ENCODE measurements at places on chromosomes 7 and 10.

DNA sequence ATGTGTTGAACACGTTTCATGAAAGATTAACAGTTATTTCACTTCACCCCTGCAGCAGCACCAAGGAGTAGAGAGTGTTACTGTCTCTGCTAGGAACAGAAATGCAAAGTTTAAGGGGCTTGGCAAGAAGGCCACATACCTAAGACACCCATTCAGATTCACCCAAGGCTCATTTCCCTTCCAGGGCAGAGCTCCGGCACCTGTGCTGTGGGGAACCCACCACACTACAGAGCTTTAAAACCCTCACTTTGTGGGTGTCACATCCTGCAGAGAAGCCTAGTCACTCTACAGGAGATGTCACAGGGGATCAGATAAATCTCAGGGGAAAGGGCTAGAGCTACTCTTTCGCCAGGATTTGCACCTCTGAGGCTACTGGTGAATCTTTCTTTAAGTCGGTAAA lies 176.1 kb upstream of the KLF6 start:
- no peak for DNase-seq

- DNase-seq = no peak
These were observed 115.8 kb upstream of the WDR11 start for GRCh38 chr10:120735315-120735714.

GRCh38 chr7:49797987-49798660 lies 24.7 kb downstream of the VWC2 start:
- no peak for DNase-seq

DNA sequence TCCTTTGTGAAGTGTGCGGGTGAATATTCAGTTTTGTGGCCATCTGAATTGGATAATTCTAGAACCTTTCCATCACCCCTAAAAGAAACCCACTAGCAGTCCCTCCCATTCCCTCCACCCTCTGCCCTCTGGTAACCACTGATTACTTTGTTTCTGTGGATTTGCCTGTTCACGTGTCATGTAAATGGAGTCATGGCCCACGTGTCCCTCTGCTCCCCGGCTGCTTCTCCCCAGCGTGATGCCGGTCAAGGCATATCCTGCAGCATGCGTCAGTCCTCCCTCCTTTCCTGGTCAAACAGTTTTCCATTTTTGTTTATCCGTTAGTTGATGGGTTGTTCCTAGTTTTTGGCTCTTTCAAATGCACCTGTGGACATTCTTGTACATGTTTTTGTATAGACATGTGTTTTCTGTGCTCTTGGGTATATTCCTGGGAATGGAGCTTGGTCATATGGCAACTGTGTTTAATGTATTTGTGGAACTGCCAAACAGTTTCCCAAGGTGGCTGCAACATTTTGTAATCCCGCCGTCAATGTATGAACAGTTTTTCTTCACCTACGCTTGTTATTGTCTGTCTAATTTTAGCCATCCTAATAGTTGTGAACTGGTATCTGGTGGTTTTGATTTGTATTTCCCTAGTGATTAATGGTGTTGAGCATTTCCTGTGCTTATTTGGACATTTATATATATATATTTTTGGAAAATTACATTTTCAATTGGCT lies 22.4 kb downstream of the PPP2R2D start:
- DNase-seq = no peak

DNA sequence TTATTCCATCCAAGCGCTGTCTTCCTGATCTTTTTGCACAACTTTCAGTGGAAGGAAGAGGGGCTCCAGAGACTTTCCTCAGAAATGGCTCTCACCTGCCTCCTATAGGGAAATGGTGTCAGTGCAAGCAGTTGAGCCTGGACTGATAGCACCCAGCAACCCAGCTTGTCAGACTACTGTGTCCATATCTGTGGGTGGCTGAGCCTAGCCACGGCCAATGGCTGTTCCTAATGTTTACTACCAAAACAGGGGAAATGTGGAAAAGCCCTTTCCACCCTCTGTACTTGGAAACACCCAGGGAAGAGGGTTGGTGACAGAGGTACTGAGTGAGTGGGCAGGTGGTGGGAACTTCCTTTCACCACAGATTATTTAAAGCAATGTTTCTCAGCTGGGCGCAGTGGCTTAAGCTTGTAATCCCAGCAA lies 4.3 kb upstream of the YKT6 start:
- no peak for DNase-seq

DNA sequence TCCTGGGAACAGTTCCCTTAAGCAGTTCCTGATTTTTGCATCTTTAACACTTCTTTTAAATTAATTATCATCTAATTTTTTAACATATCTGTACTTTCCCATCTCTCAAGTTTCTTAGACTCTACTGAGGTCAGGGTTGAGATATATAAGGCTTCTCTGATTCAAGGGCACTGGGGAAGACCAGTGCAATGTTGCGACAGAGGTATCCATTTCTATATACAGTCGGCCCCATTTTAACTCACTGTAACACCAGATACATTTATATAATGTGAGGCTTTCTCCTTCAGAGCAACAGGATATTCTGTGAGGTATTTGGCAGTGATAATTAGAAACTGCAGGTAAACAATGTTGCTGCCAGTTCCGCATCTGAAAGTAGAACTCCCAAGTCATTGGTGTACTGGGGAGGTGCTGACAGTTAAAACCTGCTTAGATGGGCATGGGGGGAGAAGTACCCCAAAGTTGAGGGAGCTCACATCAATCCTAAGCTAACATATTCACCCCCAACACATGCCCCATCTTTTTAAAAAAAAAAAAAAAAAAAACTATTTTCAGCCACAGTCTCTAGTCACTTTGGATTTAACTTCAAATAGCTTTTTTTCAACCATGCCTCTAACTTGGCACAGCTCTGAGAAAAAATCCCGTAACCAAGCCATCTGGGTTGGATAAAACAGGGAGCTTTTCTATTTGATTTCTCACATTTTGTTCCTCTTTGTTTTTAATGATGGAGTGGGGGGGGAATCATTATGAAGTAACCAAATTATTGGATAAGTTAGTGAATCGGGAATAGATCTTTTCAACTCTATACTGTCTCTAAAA lies 62.9 kb downstream of the REEP3 start:
- no peak for DNase-seq

- no peak for DNase-seq
These were observed 8.8 kb downstream of the DRGX start for GRCh38 chr10:49387071-49387470.

All from stimulated activated CD4-positive, alpha-beta T cell treated with anti-CD3 and anti-CD28 coated beads, Interleukin-15, amount 100 ng/mL, for 1 hour (primary cell).